ENCODE measurements at places on chromosomes 3 and 15.

DNA sequence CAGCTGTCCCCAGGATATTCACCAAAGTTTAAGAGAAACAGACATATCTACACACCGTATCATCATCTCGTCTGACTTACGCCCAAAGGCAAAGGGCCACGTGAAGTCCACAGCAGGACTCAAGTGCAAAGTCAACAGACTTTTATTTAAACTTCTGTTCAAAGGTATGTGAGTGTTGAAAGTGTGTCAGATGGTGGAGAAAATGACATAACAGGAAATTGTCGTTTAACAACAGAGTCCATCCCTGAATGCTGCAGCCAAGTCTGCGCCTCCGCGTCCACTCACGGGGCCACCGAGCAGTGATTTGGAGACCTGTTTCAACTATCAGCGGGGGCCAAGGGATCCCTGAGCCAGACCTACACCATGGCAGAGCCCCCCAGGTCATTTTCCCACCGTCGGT is 165.6 kb downstream of the XXYLT1 start:
- DNase-seq = no peak

GRCh38 chr15:58309963-58310928 is 121.5 kb upstream of the LIPC start:
- no peak for DNase-seq

GRCh38 chr3:125633767-125634166 is 38.5 kb upstream of the OSBPL11 start:
- no peak for DNase-seq

- no peak for DNase-seq
These were observed 102.6 kb downstream of the SNRK start for GRCh38 chr3:43388915-43389314.

GRCh38 chr15:49415638-49416037 is 7.4 kb upstream of the FGF7 start:
- no peak for DNase-seq

DNA sequence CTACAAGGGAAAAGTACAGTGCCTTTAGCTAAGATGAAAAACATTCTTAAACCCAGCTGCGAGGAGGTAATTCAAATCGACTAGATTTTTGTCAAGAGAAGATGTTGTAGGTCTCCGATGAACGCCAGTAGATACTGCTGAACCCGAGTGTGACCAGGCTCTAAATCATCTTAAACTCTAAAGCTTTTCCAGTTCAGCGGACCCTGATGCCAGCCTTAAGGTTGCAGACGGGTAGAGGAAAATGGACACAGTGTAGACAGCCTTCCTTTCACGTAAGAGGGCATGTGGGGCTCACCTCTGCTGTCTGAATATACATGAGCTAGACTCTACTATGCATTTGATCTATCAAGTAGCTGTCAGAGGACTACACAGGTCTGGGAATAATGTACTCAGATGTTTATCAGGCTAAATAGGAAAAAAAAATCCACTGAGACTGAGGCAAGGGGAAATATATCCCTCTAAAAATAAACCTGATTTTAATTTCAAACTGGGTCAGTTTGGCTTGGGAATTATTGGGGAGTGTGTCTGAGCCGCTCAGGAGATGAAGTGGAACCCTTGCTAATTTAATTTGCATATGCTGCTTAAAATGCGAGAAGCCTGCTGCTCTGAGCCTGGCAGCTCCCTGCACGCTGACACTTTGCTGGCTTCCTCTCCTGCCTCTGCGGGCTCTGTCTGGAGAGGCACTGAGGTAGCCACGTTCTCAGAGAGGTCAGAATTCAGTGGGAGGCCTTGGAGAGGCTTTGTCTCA is 151.9 kb downstream of the CADPS start:
- DNase-seq = no peak

GRCh38 chr3:60720736-60721135 is 530.5 kb downstream of the FHIT start:
- DNase-seq = no peak
